ENCODE measurements at places on chromosomes 7 and 10.

DNA sequence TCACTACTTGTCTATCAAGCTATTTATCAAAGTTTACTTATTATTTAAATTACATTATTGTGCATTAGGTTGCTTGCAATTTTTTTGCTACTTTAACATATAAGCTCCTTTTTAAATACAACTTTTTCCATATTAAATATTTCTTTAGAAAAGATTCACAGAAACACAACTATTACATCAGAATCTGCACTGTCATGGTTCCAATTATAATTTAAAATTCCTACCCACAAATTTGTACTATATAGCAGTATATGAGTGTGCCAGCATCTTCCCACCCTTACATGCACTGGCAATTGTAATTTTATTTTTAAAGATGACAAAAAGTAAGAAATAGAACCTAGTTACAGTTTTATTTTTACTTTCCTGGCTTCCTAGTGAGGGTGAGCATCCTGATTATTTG lies 15.8 kb downstream of the MINDY3 start:
- no peak for DNase-seq

- DNase-seq, result no peak
These were observed 102.1 kb downstream of the CXCL12 start for GRCh38 chr10:44282626-44283300.

DNA sequence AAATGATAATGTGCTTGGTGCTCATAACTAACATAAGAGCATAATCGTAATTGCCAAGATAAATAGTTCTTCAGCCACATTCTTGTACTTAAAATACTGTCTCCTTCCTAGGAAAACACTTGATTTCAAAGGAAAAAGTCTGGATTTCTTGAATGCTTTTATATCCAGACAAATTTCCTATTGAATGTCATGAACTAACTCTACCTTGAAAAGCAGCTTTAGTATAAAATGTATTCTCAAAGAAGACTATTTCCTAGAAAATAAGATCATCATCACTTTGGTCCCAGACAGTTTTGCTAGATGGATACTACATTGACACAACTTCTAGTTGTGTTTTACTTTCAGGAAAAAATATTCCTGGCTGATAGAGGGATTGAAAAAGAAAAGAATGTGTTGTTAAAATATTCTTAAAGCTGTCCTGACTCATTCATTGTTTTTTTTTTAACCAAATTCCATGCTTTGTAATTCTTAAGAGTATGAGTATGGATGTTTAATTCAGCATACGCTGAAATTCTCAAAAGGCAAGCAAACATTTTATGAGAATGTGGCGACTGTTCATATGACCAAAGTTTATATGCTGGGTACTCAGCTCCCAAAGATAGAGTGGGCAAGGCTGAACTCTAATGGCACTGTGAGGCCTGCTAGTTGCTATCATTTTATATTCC lies 106.1 kb downstream of the PPP1R3A start:
- peak; percentile 10 for DNase-seq

DNA sequence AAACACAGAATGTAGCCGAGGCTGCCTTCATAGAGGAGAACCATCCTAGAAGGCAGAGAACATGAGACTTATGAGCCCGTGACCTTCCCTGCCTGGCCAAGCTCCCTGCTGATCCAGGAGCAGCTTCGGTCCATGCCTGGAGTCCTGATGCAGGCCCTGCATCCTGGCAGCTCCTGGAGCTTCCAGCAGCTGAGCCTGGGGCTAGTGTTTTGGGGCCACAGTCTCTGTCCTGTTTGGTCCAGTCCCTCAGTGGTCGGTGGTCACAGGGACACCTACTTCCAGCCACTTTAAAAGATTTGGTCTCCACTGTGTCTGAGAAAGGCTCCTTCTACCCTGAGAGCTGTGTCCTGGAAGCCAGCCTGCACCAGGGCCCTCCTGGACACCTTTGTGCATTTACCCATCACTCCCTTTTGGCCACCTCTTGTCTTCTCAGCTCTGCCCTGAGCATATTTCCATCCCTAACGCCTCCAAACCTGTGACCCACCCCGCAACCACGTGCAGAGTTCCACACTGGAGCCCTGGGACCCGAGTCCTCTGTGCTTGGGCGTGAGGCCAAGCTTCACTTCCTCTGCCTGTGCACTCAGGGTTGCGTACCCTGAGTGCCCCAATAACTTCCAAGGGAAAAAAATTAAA lies 315.2 kb upstream of the ZNF32 start:
- no peak for DNase-seq

DNA sequence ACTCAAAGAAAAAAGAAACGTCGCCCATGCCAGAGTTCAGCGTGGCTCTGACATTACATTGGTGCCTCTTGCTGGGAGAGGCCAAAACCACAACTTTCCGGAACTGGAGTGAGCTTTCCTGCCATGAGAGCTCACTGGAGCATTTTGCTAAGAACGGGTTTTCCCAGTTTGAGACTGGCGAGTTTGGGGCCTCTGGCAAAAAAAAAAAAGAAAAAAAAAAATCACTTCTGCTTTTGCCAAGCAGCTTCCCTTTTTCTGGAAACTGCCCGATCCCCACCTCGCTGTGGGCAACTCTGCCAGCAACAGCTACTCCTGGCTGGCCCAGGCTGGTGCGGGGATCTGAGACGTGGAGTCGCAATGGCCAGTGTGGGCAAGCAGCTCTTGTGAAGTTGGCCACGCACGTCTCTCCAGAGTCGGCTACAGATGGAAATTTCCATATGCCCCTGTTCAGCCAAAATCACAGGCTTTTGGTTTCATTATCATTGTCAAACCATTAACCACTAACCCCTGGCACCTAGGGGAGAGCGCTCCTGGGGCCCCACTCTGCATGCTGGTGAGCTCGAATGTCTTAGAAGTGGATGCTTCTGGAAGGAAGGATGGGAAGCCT lies 25.7 kb downstream of the PRKAG2 start:
- DNase-seq, result peak; percentile 39

DNA sequence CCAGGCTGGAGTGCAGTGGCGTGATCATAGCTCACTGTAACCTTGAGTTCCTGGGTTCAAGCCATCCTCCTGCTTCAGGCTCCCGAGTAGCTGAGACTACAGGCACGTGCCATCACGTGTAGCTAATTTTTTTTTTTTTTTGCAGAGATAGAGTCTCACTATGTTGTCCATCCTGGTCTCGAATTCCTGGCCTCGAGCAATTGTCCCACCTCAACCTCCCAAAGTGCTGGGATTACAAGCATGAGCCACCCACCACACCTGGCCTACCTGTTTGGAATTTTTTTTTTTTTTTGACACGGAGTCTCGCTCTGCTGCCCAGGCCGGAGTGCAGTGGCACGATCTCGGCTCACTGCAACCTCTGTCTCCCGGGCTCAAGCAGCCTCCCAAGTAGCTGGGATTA lies 117.1 kb upstream of the PARD3 start:
- DNase-seq, result no peak

GRCh38 chr7:33650828-33651227 lies 254.5 kb upstream of the BMPER start:
- DNase-seq, result no peak

- DNase-seq, result peak; percentile 77
These were observed 48.5 kb upstream of the SLC29A3 start for GRCh38 chr10:71270301-71271220.

DNA sequence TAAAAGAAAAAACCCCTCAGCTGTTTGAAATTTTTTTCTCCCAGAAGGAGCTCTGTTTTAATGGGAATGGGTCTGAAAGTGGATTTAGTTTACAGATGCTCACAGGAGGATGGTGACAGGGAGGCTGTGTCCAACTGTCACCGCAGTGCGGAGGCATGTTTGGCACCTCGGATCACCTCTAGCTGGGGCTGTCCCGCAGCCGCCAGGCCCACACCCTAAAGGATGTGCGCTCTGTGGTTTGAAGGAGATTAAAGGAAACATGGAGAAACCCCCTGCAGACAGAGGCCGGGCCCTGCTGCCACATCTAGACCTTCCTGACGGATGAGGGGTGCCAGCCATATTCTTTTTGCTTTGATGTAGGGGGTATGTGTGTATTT lies 160.6 kb downstream of the DNAJB6 start:
- DNase-seq, result no peak

All from astrocyte of the hippocampus (primary cell).